ENCODE measurements at places on chromosomes 2 and 18.

DNA sequence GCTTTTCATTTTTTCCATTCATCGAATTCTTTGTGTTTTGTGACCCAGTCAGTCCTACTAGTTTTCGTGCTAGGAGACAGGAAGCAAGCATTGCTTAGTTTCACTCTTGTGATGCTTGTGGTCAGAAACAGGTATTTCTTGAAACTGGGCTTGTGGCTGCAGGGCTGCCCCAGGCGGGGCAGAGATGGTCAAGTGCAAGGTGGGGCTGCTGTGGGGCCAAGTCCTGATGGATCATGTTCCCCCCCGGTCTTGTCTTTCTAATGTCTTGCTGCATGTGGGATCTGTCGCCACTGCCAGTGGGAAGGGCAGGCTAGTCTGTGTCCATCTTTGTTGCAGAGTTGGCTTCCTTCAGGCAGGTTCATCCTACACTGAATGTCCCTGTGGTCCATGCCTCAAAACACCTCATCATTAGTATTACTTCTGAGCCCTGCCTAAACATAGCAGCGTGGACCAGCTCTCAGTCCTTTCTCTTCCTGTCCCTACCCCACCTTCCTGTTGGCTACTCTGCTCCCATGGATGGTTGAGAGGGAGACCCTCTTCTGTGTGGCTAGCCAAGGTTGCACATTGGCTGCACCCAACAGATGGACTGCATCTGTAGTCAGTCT, 38.7 kb downstream of the INPP4A start:
- DNase-seq, result no peak

GRCh38 chr18:45920367-45920766, 46.8 kb downstream of the EPG5 start:
- DNase-seq, result peak; percentile 32

DNA sequence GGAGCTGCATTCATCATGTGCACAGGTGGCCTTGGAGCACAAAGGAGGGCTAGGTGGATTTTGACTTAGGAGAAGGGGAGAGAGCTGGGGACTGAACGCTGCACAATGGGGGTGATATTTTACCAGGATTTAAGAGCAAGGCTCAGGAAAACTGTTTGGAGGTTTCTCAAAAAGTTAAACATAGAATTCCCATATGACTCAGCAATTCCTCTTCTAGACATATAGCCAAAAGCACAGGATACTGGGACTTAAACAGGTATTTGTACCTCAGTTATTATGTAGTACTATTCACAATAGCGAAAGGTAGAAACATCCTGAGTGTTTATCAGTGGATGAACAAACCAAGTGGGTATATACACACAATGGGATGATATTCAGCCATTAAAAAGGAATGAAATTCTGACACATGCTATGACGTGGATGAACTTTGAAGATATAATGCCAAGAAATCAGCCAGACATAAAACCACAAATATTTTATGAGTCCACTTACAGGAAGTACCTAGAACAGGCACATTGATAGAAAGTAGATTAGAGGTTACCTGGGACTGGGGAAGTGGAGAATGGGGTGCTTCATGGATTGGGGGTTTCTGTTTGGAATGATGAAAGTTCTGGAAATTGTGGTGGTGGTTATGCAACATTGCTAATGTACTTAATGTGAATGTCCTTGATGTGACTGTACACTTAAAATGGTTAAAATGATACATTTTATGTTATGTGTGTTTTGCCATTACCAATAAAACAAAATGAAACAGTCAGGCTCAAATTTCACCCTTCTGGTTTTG, 216.9 kb downstream of the HAUS1 start:
- no peak for DNase-seq

- DNase-seq, result no peak
Observed at GRCh38 chr2:227038550-227039189, 125.3 kb downstream of the COL4A4 start.

DNA sequence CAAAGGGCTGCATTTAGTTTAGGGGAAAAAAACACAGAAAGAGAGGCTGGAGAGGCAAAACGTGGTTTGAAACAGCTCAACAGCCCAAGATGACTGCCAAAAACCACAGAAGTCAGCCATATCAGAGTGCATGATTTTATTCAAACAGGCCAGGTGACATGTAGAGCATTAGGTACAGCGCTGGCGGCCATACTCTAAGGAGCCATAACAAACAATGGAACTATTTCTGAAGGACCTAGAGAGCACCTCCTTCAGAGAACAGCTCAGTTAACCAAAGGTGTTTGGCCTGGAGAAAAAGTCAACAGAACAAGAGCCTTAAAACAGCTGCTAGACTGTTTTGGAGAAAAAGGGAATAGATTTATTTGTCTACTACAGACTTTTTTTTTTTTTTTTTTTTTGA, 2.6 kb downstream of the THADA start:
- DNase-seq, result no peak

DNA sequence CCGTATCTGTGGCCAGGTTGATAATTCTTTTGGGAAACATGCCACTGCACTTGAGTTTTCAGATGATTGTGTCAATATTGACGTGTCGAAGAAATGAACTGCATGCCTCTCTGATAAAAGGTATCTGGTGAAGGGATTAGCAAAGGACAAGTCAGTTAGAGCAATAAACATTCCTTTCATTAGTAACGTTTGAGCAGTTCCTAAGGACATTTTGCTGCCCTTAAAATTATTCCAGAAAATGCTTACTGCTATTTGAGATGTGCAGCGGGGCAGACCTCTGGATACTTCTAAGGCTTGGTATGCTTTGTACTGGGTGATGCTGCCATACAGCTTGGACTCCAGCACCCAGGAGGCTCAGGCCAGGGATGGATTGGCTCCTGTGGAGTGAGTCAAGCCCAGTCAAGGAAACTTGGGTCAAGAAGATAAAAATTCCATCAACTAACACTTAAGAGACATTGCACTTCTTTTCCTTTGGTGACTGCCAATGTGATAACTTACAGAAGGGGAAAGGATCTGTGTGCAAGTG, 166.7 kb downstream of the FHOD3 start:
- no peak for DNase-seq

DNA sequence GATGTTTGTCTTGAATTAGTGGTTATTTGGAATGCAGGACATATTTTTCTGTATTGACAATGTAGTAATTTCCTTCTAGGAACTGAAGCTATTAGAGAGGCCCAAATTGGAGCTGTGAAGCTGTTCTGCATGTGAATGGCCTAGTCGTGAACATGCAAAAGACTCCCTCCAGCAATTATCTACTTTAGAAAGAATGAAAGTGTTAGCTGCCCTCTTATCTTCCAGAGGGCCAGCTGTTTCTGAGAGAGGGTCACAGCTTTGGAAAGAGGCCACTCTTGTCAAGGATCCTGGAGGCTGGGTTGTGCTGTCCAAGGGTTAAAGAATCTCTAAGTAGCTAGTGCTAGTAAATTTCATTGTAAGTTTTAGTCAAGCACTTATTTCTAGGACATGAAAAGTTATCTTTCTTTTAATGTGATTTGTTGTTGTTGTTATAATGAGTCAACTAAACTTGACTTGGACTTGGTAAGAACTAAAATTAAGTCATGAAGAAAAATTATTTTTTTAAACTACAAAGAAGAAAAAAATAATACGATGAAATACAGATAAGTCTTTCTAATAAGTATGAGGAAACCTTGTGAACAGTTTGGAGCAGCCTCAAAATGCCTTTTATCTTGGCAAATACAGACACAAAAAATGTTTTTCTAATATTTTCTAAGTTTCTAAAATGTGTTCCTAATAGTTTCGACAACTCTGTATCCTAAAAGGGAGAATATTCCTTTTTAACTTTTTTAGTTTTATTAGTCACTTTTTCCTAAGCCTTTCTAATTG, 36.8 kb downstream of the DPP4 start:
- DNase-seq, result no peak

DNA sequence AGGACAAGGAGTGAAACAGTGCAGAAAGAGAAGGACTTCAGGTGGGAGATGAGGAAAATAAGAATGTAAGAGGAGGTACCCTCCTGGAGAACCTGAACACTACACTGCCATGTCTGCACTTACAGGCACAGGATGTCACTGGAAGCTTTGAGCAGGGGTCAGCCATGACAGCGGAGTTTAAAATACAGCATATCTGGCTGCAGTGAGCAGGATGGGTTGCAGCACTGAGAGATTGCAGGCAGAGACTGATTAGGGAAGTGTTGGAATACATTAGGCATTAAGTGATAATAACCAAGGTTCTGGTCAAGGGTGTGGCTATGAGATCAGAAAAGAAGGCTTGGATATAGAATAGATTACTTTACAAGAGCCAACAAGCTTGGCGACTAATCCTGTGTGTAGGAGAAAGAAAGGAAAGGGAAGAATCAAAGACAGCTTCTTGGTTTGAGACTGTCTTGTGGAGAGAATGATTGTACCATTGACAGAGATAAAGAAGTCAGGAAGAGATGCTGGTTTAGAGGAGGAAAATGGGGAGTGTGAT, 171.1 kb upstream of the RBMS1 start:
- no peak for DNase-seq

- DNase-seq, result peak; percentile 4
Observed at GRCh38 chr18:10047237-10047636, 133.4 kb downstream of the VAPA start.

GRCh38 chr2:126302043-126302442, 353.9 kb upstream of the GYPC start:
- DNase-seq, result no peak

GRCh38 chr18:62091487-62092120, 95.3 kb downstream of the PIGN start:
- no peak for DNase-seq

DNA sequence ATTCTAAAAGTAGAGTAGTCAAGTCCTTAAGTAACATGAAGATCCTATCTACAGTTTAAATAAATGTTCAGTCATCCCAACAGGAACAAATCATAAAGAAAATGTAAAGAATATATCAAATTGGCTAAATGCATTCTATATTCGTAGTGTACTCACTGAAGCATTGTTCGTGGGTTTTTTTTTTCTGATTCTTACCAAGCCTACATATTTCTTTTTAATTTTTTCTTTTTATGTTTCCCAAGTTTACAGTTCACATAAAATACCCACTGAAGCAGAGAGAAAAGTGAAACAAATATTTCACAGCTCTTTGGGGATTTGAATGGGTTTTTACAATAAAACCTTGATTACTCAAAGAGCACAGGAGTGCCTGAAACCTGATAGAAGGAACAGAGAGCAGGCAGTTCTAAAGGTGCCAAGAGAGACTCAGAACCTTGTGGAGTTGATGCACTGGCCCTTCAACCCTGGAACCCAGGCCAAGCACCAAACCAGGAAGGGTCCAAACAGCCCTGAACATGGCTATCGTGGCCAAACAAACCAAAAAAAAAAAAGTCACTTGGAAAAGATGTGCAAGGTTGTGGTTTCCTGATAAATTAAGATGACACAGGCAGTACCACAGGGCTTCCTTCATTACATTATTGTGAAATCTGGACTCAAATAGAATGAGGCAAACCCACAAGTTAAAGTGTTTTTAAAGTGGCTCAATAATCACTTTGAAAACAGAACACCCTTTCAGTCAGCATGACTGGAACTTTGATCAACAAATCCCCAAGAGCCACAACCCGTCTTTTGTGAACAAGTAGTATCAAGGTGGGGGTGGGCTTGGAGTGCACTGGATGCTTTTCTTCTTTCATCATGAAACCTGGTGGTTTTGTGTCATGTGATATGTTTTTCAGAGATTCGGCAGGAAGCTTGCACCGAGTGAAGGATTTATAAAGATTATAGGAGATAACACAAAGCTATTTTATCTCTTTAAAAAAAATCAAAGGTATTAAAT, 245.0 kb upstream of the FN1 start:
- DNase-seq, result no peak

All from right hindlimb (tissue), 1 donor.